ENCODE measurements at places on chromosomes 1 and 21.

DNA sequence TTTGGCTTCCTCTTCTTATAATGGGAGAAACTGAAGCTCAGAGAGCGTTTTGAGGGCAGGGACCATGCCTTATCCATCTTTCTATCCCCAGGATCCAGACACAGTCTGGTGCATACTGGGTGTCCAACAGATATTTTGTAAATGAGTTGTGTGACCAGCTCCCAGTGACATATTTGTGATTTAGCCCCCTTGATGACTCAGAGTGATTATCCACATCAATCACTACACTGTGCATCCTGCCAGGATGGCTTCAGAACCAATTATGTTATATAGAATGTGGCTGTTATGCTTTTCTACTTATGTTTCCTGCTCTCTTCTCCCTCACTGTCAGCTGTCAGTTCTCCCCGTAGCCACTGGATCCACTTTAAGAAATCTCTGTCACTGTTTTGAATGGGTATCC is 11.3 kb downstream of the OLFML3 start:
- DNase-seq, result no peak

- DNase-seq, result no peak
Measured at GRCh38 chr1:212453156-212453857, 20.6 kb downstream of the NENF start.

GRCh38 chr21:16426936-16427335 is 697.2 kb downstream of the USP25 start:
- no peak for DNase-seq

DNA sequence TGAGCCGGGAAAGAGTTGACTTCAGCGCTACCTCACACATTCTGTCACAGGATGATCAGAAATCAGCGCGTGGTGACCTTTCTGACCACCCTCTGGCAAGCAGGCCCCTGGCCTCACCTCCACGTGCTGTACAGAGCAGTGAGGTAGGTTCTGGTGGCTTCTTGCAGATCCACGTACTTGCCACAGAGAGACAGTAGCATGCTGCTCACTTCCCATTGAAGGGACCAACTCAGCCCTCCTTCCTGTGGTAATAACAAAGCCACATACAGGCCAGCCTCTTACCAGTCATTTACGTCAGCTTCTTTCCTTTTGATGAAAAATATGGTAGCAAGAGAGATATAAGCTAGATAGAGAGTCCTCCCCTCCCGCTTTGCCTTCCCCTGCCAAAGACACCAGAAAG is 200.7 kb downstream of the CHRM3 start:
- DNase-seq, result peak; percentile 10

DNA sequence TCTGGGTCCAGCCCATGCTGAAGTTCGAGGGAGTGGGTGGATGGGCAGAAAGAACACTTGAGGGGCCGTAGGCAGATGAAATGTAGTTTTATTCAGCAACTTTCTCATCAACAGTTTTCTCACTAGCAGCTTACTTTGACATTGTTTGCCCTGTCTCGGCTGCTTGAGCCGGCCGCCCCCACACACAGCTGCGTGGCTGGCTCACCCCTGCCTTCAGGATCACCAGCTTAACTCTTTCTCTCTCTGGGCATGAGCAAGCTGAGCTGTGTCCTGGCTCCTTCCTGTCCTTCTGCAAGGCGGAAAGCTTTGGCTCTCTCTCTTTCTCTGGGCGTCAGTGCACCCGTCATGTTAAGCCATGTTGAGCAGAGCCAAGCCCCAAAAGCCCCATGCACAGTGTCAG is 104.4 kb upstream of the GNG12 start:
- no peak for DNase-seq

- DNase-seq, result no peak
Measured at GRCh38 chr1:23816906-23817305, 8.3 kb downstream of the HMGCL start.

GRCh38 chr21:37742115-37742514 is 174.1 kb downstream of the KCNJ6 start:
- no peak for DNase-seq

DNA sequence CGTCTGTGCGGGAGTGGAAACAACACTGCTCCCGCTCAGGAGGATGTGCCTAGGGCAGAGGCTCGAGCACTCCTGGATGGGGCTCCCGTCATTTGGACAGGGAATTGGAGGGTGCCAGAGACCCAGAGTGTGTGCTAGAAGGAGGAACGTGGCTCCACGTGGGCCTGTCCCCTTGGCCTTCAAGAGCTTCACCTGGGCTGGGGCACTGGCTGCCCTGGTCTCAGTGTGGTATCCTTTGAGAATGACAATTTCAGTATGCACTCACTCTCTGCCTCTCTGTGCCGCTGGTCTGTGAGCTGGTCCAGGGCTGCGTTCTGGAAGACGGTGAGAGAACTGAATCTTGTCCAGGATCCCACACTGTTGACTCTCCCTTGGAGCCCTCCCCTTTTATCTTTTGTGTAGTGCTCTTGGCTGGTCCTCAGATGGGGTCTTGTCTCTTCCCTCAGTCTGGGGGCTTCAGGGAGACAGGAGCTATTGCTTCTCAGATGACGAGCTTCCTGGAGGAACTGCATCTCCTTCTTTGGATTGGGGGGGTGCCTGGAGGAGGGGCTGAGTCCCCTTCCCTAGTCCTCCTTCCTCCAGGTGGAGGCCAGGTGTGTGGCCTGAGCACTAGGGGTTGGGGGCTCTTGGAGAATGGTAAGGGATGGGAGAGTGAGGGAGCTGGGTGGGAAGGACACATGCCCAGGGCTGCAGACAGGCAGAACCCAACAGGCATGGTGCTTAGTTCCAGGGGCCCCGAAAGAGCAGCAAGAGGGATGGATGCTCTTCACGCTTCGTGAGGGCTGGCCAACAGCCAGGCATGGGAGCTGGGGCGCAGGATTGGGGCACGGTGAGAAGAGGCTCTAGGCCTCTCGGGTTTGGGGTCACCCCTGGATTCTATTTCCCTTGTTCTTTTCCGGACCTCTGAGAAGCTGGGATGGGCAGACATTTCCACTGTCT is 14.8 kb upstream of the ETV3L start:
- no peak for DNase-seq

- DNase-seq, result no peak
Measured at GRCh38 chr1:200795156-200795555, 56.5 kb downstream of the CAMSAP2 start.

- no peak for DNase-seq
Measured at GRCh38 chr1:37822906-37823815, 15.2 kb upstream of the YRDC start.

DNA sequence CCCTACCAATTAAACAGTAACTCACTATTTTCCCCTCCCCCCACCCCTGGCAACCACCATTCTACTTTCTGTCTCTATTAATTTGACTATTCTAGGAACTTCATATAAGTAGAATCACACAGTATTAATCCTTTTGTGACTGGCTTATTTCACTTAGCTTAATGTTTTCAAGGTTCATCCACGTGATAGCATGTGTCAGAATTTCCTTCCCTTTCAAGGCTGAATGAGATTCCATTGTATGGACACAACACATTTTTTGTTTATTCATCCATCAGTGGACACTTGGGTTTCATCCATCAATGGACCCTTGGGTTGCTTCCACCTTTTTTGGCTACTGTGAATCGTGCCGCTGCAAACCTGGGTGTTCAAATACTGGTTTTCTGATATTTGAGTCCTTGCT is 41.7 kb downstream of the EIF2D start:
- no peak for DNase-seq

DNA sequence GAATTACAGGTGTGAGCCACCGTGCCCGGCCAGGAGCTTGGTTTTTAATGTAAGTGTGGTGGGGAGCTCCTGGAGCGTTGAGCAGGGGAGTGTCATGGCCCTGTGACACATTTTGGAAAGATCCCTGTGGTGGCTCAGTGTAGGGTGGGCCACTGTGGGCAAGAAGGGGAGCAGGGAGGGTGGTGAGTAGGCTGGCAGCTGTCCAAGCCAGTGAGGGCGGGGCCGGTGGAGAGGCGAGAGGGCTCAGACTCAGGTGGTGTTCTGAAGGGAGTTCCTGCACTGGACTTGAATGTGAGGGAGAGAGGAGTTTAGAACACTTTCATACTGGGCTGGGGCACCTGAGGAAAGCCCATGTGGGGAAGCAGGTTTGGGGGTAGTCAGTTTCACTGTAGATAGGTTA is 3.1 kb upstream of the EVA1B start:
- no peak for DNase-seq

DNA sequence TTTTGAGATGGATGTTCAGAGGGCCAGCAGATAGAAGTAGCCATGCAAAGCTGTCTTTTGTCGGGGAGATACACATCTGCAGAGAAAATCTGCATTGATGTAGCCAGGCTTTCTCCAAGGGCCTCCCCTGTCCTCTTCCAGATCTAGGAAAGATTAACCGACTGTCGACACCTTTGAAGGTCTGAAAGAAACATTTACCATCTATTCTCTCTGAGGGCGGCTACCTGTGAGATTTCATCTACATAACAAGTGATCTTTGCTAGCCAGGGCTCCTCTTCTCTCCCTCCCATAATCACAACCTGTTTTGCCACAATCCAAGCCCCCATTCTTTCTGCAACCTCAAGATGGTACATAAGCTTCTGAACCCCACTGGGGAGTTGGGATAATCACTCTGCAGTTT is 193.6 kb downstream of the RGS7 start:
- no peak for DNase-seq

GRCh38 chr21:29092102-29092959 is 18.9 kb upstream of the CCT8 start:
- DNase-seq, result no peak

DNA sequence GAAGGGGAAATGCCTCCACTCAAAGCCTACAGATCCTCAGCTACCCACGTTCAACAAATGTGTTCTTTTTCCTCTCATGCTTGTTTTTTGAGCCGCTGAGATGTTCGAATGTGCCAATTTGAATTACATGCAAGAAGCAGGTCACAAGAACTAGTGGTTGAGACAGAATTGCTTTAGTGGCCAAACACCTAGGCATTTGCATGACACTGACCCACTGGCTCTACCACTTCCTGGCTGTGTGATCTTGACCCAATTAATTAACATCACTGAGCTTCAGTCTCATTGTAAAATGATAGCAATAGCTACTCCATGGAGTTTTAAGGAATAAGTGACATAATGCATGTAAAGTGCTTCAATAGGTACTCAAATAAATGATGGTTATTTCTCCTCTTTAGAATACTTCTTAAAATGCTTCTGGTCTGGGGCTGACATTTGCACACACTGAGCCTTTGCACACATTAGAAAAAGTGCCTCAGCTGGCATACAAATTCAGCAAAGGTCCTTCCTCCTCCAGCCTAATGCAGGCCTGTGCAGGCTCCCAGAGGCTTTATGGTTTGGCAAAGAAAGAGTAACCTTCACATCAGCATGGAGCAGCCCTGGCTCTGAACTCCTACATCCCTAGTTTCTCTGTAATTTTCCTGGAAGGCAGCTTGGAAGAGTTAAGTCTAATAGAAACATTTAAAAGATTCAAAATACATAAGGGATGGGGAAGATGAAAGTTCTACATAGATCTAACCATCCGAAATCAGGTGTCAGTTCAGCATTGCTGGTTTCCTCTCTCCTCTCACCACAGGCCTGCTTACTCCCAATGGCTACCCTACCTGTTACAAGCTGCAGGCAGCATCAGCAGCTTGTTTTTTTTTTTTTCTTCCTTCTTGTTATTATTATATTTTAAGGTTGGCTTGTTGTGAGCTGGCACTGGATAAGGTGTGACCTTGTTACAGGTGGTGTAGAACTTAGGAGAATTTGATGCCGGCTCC is 107.4 kb downstream of the TBX19 start:
- no peak for DNase-seq

- DNase-seq, result no peak
Measured at GRCh38 chr1:20530306-20530705, 22.1 kb upstream of the FAM43B start.

GRCh38 chr1:222918801-222919477 is 104.1 kb downstream of the DISP1 start:
- DNase-seq, result no peak

GRCh38 chr1:200336101-200336845 is 73.6 kb downstream of the ZNF281 start:
- no peak for DNase-seq

DNA sequence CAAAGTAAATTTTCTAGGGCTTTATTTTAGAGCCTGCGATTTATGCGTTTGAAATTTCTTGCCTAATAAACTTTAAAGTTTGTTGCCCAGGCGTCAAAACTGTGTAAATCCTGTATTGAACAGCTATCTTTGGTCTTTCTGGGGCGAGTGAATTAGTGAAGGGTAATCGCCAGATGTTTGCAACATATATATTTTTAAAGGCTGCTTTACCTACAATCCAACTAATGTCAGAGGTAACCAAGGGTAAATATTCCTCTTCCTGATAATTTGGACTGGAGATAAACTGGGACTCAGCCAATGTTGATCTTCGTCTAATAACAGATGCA is 885 bp upstream of the PROX1 start:
- no peak for DNase-seq

DNA sequence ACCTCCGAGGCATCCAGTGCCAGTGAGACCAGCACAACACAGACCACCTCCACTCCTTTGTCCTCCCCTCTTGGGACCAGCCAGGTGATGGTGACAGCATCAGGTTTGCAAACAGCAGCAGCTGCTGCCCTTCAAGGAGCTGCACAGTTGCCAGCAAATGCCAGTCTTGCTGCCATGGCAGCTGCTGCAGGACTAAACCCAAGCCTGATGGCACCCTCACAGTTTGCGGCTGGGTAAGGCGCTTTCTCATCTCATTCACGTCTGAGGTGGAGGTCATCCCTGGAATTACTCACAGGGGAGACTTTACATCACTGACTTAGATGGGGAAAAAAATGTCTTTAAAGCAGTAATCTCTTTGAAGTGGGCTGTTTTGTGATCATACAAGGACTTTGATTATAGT is 106.3 kb downstream of the CD247 start:
- DNase-seq, result no peak

DNA sequence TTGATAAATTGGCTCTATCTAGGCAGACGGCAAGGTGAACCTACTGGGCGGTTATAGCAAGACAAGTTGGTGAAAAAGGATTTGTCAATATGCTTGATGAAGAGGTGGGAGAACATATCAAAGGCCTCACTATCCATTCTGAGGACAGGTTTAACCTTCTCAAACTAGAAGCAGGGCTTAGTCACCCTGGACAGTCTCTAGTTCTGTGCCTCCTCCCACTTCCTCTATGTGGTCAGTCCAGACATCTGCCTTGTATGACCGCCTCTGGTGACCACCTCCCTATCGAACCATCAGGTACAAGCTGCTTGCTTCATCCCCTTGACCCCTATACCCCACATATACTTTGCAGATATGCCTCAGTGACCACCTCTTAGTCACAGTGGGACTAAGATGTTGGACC is 2.3 kb upstream of the SCYL3 start:
- no peak for DNase-seq

DNA sequence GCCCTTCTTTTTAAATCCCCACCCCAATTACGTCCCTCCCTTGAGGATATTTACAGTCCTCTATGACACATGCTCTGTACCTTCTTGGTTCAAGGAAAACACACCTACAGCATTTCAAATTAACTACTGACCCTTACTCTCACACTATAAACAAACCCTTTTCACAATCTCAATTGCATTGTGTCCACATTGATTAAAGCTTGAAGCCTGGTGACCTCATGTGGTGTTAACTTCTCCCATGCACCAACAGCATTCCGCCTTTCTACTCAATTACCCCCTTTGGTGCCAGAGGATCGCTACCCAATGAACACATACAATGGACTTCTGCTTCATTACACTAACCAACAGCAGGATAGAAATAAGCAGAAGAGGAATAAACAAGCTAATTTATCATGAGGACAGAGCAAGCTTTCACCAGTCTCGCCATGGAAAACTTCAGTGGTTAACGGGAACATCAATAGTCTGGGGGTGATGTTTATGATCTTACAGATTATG is 15.2 kb downstream of the WLS start:
- no peak for DNase-seq

GRCh38 chr1:230099465-230099864 is 32.4 kb downstream of the GALNT2 start:
- no peak for DNase-seq
